Bronchial smooth muscle cell (primary cell): ENCODE measurements at places on chromosomes 5 and 9. TPM values are rescaled to one million over a fixed set of nuclear protein-coding genes. Genes with fewer than 3 reads are reported as not detected.

The ADAMTSL2 gene
- under 0.01 TPM in 1 of 2 replicates, not detected in the other for total RNA-seq

The GARIN3 gene
- total RNA-seq, result not detected in 2 replicates

The AQP7 gene
- 0.34 and 0.47 TPM in 2 replicates for total RNA-seq

The NFIB gene
- total RNA-seq, result 7.6 and 10.7 TPM in 2 replicates

The PKD2L2 gene
- not detected in 2 replicates for total RNA-seq

The P4HA2 gene
- 199 and 465 TPM in 2 replicates for total RNA-seq

The CYLC2 gene
- total RNA-seq, result not detected in 2 replicates

The FOXD1 gene
- 3.3 and 8.2 TPM in 2 replicates for total RNA-seq

The CSF2 gene
- total RNA-seq, result not detected in 2 replicates

The SLC6A18 gene
- not detected in 2 replicates for total RNA-seq

The DBH gene
- total RNA-seq, result not detected in 2 replicates

The ANXA2R gene
- total RNA-seq, result 2.5 and 5.7 TPM in 2 replicates

The UAP1L1 gene
- total RNA-seq, result 16.2 and 18.1 TPM in 2 replicates

The TEK gene
- total RNA-seq, result 0.43 and 15.6 TPM in 2 replicates

The PCDHB12 gene
- 0.16 and 0.86 TPM in 2 replicates for total RNA-seq

The BBLN gene
- total RNA-seq, result 11.2 and 21.6 TPM in 2 replicates
